ENCODE measurements at places on chromosomes 4 and X.

DNA sequence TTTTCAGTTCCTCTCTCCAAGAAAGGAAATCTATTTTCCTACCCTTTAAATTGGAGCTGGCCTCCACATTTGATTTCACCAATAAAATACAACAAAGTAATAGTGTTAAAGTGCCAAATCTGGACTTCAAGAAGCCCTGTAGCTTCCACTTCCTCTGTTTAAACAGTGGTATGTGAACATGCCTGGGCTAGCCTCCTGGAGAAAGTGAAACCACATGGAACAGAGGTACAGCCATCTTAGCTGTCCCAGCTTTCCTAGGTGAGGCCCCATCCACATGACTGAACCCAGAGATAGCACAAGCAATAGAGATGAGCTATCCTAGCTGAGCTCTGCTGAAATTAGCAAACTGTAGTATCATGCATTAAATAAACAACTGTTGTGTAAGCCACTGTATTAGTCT lies 131.8 kb upstream of the VCX start:
- DNase-seq: no peak

- no peak for DNase-seq
Observed at GRCh38 chr4:15779809-15780208, 1.7 kb downstream of the CD38 start.

GRCh38 chr4:69057620-69058409 lies 38.5 kb upstream of the UGT2B7 start:
- DNase-seq: no peak

DNA sequence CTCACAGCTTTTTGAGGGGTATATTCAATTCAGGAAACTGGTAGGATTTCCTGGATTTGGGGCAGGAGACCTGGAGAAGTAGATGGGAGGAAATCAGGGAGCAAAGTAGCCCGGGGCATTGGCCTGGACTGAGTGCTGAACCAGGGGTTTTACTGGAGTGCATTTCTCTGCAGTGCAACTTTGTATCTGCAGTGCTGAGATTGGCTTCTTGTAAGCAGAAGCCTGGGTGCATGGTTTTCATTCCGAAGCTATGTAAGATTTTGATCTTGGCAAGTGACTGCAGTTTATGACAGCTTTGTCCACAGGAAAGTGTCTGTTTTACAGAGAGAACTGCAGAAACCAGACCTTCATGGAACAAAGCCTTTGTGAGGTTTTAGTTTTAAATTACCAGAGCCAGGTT lies 158.3 kb downstream of the SPCS3 start:
- no peak for DNase-seq

- no peak for DNase-seq
Observed at GRCh38 chr4:173134426-173134825, 34.2 kb upstream of the GALNT7 start.

GRCh38 chrX:153628129-153628528 lies 18.9 kb upstream of the DUSP9 start:
- no peak for DNase-seq

- DNase-seq: no peak
Observed at GRCh38 chr4:3352941-3353594, 60.2 kb downstream of the RGS12 start.

DNA sequence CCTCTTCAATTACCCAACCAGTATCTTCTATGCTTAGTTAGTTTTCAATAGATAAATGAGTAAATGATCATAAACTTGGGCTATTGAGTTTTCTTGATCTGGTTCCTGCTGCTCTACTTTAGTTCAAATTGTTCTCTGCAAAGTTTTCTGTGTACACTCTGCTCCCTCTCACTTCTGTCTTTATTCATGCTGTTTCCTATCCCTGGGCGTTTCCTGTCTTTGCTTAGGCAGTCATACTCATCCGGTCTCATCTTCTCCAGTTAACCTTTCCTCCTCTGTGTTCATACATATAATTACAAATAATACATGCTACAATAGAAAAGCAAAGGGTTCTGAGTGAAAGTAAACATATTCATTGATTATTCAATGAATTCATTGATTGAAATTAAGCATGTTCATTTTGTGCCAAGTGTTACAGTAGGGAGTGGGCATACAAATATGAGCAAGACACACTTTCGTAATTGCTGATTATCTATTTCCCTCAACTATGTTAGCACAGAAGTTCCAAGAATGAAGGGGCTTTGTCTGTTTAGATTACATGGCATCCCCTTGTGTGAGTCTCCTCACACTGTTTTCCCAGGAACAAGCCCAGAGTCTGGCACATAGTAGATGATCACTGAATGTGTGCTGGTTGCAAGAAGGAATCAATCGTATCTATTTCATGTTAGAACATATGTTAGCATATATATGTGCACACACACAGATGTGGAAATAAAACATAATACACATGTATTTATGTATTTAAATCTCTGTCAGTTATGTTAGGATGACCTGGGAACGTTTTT lies 1.1 kb downstream of the RAB39B start:
- DNase-seq: no peak

GRCh38 chrX:96770315-96770714 lies 85.7 kb downstream of the DIAPH2 start:
- DNase-seq: no peak

GRCh38 chr4:75547647-75548387 lies 8.0 kb upstream of the ODAPH start:
- DNase-seq: no peak

GRCh38 chr4:144894573-144894972 lies 203.4 kb downstream of the ANAPC10 start:
- DNase-seq: no peak

- DNase-seq: no peak
Observed at GRCh38 chr4:23734000-23734399, 155.8 kb downstream of the PPARGC1A start.

DNA sequence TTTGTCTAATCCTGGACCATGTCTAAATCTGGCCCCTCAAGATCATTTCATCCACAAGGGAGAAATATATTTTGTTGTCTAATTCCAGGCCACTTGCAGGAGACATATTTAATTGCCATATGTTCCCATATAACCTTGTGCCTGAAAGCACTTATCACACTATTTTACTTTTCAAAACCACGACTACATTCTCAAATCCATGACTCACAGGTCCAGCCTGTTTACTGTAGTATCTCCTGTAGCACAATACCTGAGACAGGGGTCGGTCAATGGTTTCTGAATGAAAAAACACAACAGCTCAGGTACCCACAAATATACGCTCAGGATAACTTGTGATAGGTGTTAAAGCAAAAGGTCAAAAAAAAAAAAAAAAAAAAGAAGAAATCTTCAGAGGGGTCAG lies 60.9 kb downstream of the SEC24D start:
- DNase-seq: no peak

- no peak for DNase-seq
Observed at GRCh38 chr4:168740691-168741090, 243.8 kb downstream of the PALLD start.

GRCh38 chrX:155891446-155892210 lies 10.5 kb downstream of the VAMP7 start:
- DNase-seq: no peak

DNA sequence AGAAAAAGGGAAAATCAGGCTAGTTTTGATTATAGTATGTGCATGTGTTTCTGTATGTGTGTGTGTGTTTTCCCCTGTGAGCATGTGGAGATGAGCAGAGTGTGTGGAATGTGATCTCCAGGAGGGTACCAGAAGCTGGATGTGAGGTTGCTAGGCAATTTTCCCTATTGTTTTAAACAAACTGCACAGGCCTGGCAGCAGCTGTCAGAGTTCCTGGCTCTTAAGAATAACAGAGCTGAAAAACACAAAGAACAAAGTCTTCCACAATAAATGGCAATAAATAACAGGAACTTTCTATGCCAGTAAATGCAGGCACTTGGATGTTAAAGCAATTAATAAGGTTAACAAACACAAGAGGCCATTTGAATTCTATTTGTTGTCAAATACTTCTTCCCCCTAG lies 344.6 kb upstream of the CTSO start:
- no peak for DNase-seq

DNA sequence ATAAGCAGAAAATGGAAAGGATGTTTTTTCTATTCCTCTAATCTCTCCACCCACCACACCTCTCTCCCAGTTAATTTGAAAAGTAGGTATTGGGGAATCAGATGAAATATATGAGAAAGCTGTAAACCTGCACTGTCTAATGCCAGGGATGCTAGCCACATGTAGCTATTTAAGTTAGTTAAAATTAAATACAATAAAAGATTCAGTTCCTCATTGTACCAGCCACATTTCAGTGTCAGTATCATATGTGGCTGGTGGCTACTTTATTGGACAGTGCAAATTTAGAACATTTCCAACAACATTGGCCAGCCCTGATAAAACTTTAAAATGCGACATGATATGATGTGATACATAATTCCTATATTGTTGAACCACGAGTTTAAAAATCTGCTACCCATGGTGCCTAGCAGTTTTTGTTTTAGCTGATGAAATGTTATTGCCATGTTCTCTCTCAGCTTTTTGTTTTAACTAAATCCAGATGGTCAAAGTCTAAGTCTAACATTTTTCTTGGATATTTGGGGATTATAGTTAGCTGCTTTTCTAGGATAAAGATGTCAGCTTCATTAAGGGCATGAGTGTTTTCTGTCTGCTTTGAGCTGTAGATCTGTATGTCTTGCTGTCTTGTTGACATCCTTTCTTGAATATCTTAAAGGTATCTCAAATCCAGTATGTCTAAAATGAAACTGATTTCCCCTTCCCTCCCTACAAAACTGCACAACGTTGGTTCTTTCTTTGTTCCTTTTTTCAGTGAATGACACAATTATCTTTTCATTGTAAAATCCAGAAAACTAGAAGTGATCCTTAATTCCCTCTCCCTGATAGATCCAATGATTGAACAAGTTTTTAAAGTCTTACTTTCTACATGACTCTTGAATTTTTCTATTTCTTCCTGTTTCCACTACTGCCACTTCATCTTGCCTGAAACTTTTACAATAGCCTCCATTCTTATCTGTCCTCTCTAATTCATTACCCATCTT lies 6.2 kb downstream of the ARFIP1 start:
- DNase-seq: no peak

GRCh38 chr4:145644699-145645098 lies 25.5 kb downstream of the MMAA start:
- no peak for DNase-seq

- no peak for DNase-seq
Observed at GRCh38 chrX:57822398-57822797, 87.9 kb downstream of the ZXDA start.

- no peak for DNase-seq
Observed at GRCh38 chrX:45385757-45386156, 185.1 kb upstream of the DIPK2B start.

DNA sequence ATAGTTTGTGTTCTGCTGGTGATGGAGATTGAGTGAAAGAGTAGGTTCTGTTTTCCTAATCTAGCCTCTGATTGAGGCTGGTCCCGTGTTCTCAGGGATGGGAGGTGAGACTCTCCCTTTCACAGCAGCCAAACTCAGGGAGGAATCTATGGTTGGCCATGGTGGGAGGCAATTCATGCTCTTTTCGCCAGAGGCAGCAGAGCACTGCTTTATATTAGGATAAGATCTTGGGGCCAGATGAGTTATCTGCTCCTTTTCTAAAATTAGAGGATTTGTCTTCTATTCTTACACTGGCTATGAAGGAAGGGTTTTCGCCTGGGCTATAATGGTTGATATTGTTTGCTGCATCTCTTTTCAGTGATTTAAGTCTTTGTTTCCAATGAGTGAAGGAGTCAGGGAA lies 63.9 kb upstream of the NLGN4X start:
- no peak for DNase-seq

GRCh38 chr4:61160478-61160877 lies 39.6 kb upstream of the ADGRL3 start:
- no peak for DNase-seq

GRCh38 chr4:153521999-153522801 lies 56.0 kb downstream of the TMEM131L start:
- peak; percentile 74 for DNase-seq

DNA sequence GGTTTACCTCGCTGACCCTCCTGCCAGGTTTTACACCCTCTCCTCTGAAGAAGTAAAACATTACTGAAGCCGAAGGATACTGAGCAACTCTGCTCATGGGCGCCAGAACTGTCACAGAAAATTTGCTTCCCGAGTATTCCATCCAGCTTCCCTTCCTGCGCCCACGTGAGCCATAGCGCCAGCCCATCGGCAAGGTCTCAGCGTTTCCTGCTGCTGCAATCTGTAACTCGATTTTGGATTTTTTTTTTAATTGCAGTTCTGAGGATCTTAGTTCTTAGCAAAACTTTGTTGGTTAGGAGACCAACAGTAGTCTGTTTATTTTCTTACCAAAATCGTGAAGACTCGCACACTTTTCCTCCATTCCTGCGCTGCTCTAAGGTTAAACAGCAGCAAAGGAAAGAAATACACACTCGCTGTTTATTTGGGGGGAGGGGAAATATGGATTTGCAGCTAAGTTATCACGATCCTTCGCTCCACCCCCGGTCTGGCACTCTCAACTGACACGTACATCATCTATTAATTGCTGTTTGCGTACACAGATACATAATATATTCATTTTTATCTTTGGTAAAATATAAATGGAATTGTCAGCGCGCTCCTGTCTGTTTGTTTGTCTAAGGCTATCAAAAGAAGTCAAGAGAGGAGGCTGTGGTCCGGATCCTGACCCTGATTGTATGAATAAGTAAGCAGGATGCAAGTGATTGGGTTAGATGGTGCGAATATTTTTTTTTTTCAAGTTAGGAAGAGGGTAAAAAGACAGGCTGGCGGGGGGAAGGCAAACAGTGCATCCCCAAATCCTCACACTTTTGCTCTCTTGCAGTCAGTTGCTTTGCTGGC lies at the start of gene TLL1:
TSS of gene TLL1 (plus strand) at position 777 of the 837 bp plus-strand sequence. CDS start 668 bp downstream, outside the sequence.
- DNase-seq: no peak

- no peak for DNase-seq
Observed at GRCh38 chr4:2087170-2087569, 28.0 kb downstream of the NAT8L start.

DNA sequence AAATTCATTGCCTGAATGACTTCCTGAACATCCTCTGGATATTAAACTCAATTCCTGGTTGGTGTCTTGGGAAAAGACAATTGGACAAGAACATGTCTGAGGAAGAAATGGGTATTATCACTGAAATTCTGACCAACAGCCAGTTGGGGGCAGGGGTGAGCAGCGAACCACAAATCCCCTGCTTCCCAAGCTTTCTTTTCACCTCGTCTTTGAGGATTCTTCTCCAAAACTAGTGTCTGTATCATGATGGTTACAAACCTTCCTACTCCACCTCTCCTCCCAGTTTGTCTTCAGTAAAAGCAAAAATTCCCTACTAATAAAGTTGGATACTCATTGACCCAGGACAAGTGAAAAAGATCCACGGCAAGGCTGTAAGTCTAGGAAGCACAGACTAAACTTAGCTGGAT lies 48.3 kb upstream of the WDR1 start:
- peak; percentile 42 for DNase-seq

DNA sequence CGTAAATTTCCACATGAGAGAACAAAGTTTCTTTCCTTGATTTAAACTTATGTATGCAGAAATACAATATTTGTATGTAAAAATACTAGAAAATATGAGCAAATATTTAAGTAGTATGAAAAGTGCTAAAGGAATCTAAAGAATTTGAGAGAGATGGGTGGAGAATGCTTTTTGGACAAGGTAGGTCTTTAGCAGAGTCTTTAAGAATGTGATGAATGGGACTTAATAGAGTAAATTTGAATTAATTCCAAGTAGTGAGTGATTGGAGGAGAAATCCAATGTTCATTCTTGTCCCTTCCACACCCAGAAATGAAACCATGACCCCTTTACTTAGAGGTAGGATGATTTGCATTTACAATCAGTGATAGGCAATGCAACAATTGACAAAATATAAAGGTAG lies 570.9 kb upstream of the ZFP42 start:
- no peak for DNase-seq

GRCh38 chr4:149110481-149110880 lies 668.3 kb upstream of the NR3C2 start:
- DNase-seq: no peak

GRCh38 chrX:13005661-13006473 lies 31.0 kb downstream of the TMSB4X start:
- DNase-seq: peak; percentile 39

Data from stimulated activated CD8-positive, alpha-beta memory T cell treated with anti-CD3 and anti-CD28 coated beads, Interleukin-4, amount 100 ng/mL, for 48 hours (primary cell).